ENCODE measurements at places on chromosomes 1 and 21.

DNA sequence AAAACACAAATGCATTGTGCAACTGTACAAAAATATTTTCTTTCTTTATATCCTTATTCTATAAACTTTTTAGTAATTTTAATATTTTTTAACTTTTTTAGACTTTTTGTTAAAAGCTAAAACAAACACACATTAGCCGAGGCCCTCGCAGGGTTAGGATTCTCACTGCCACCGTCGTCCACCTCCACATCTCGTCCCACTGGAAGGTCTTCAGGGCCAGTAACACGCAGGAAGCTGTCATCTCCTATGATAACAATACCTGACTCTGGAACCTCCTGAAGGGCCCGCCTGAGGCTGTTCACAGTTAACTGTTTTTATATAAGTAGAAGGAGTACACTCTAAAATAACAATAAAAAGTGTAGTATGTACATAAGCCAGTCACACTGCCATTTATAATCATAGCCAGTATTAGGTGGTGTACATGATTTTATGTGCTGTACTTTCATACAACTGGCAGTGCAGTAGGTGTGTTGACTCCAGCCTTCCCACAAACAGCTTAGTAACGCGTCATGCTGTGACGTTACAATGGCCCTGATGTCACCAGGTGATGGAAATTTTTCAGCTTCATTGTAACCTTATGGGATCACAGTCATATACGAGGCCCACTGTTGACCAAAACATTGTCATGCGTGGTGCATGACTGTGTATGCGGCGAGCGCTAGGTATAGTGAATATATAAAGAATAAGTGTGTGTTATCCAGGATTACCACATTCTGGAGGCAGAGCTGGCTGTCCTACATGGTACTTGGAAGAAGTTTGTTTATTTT is 8.8 kb downstream of the TFF2 start:
- no peak for DNase-seq

DNA sequence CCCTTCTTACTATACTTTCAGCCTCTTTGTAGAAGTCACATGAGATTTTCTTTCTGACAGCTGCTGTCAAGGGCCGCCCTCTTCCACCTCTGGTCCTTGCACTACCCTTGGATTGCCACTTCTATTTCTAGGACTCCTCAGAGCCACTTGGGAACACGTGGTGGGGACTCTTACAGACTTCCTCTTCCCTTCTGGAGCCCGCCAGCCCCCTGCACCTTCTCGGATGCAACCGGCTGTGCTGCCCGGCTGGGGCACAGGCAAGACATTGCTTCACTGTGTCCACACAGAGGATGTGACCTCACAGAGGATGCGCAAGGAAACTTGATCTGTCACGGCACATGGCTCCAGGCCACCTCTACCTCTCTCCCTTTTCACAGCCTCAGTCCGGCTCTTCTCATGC is 2.4 kb upstream of the IKBKE start:
- DNase-seq = peak; percentile 98

DNA sequence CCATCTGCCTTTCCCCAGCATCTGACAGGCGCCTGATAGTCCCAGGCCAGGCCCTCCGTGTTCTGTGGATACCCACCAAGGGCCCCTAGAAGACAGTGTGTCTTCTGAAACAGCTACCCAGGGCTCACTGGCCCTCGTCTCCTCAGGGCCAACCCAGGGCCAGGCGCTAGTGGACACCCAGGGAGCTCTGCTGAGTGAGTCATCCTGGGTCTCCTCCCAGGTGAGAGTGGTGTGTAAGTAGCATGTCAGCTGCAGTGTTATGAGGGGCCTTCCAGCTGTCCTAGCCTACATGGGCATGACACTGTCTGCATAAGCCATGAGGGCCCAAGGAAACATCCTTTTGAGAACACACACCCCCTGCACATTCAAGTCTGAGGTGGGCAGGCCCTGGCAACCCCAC is 36.7 kb downstream of the CHD5 start:
- no peak for DNase-seq

DNA sequence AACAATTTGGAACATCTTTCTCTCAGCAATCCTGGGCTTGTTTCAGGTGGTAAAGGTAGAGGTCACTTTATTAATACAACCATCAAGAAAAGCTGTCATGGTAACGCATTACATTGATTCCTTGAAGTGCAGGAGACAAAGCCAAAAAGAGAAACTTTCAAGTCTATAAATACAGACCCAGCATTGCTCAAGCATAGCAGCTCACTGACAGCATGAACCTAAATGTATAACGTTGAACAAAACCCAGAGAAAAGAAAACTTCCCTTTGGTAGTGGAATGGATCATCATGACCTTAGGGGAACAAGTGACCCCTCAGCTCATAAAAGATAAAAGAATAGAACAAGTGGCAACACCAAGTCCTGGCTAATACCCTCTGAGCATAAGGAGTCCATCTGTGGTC is 332.2 kb downstream of the NTNG1 start:
- no peak for DNase-seq

All from inflammatory macrophage (primary cell).